ENCODE measurements at places on chromosomes 12 and 14. TPM values are rescaled to one million over a fixed set of nuclear protein-coding genes. Genes with fewer than 3 reads are reported as not detected.
A peak's percentile ranks its signal among the peaks of the same experiment; 100 is the strongest.

Gene KRT77
- not detected for polyA plus RNA-seq

Gene SELPLG
- 247 TPM for polyA plus RNA-seq

Gene CLEC6A
- polyA plus RNA-seq, result 3.2 TPM

DNA sequence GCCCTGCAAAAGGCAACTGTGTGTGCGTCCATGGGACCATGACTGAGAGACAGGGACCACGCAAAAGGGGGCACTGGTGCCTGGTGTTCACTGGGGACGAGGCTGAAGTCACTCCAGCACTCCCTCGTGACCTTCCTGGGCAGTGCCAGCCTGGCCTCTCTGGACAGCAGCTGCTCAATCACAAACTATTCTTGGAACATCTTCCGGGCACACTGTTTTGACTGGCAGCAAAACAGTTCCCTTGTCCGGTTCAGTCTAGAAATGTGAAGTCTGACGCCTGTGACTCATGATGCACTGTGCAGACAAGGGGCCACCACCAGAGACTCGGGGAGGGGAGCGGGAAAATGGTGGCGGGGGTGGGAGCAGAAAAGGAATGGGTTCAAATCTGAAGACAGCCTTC lies 20.8 kb downstream of the SNRNP35 start:
- H3K4me3 ChIP-seq, result no peak overlapping the region
- no peak for DNase-seq
- H3K4me1 ChIP-seq, result no peaks in the 10 kb centered on the region
- no peaks in the 10 kb centered on the region for H3K36me3 ChIP-seq

- H3K27ac ChIP-seq, result no peak overlapping the region
- no peaks in the 10 kb centered on the region for H3K4me1 ChIP-seq
- H3K36me3 ChIP-seq, result no peaks in the 10 kb centered on the region
- H3K4me3 ChIP-seq, result no peak overlapping the region
These were observed 57.0 kb upstream of the REP15 start for GRCh38 chr12:27639265-27639664.

DNA sequence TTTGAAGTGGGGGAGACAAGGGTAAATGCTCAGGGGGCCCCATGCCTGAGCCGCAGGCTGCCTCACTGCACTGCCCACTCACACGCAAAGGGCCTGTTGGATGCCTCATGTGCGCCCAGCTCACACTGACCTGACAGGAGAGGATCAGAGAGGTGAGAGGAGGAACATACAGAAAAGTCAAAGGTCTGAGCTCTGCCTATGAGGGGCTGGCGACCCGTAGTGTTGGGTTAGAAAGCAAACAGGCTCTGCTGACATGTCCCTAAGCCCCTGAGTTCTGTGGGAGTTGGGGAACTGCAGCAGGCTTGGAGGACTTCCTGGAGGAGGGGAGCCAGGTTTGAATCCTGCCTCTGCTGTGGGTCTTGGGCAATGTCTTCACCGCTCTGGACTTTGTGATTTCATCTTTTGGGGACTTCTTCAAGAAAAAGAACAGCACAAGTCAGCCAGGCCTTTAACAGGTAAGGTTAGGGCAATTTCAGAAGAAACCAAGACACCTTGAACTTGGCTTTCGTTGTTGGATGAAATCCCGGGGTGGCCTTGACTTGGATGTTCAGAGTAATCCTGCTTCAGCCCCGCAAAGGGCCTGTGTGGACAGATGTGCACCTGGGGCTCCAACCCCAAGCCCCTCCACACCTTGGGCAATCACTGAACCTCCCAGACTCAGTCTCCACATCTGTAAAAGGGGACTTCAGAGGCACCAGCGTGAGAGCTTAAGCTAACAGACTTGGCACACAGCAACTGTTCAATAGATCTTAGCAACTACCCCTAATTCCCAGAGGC lies 116.8 kb downstream of the SCARB1 start:
- H3K27ac ChIP-seq, result peak overlapping the region; percentile 90
- no peak for DNase-seq
- H3K4me1 ChIP-seq, result peaks cover 65% of the 10 kb centered on the region
- H3K4me3 ChIP-seq, result no peak overlapping the region
- H3K27me3 ChIP-seq, result no peaks in the 10 kb centered on the region
